ENCODE measurements at places on chromosomes 3 and 15. TPM values are rescaled to one million over a fixed set of nuclear protein-coding genes. Genes with fewer than 3 reads are reported as not detected.
A peak's percentile ranks its signal among the peaks of the same experiment; 100 is the strongest.

Gene PRICKLE2
- 36.3 TPM for total RNA-seq

GRCh38 chr15:39786447-39787056 lies 3.9 kb upstream of the FSIP1 start:
- peak; percentile 77 for DNase-seq

DNA sequence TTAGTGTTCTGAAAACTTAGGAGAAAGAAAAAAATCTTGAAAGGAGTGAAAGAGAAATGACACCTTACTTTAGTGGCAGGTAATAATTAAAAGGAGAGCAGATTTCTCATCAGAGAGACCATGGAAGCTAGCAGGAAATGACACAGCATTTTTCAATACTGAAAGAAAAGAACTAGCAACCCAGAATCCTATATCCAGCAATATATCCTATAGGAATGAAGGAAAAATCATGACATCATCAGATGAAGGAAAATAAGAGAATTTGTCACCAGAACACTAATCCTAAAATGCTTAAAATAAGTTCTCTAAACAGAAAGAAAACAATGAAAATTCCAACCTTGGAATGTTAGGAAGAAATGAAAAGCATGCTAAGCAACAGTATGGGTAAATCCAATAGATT lies 39.8 kb upstream of the MDFIC2 start:
- no peak for DNase-seq

GRCh38 chr15:66269326-66270090 lies 16.0 kb upstream of the MEGF11 start:
- DNase-seq, result peak; percentile 74

GRCh38 chr15:64050281-64051092 lies 4.2 kb upstream of the DAPK2 start:
- no peak for DNase-seq
